NCI-H2029 (cell line): ENCODE measurements at places on chromosomes 11 and 22.

GRCh38 chr11:606245-606644, 9.5 kb downstream of the IRF7 start:
- no peak for DNase-seq

GRCh38 chr22:41943661-41944209, 3.2 kb downstream of the CENPM start:
- DNase-seq, result no peak

DNA sequence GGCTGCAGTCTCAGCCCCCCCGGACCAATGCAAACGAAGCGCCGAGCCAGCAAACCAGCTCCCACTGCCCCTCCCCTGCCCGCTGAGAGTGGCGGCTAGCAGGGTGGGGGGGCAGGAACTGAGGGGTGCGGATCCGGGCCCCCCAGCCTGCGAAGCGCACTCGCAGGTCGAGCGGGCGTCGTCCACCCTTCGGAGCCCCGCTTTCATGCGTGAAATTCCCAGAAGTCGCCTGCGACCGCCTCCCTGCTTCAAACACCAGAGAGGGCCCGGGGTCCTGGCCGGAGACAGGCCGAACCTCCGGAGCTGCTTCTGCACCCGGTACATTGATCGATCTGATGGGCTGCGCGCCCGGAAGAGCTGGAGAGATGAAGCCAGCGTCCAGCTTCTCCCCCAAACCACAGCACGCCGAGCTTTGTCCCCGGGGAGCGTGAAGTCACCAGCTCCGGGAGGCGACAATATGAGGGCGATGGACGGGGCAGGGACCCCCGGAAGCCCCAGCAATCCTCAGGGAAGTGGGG, 646 bp upstream of the PATZ1 start:
- peak; percentile 29 for DNase-seq

DNA sequence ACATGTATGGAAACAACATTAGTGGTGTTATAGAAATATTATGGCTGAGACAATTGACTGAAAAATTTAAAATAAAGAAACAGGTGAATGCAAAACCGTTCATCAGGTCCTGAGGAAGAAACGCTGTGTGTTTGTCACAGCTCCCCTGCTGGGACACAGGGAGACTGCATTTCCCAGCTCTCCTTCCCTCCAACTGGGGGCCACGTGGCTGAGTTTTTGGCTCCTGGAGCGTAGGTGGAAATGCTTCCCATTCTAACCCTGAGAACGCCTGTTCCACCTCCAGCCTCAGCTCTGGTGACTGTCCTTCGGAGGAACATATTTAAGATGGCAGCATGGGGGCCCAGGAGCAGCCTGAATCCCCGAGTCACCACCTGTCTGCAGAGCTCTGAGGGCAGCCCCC, 398.6 kb downstream of the BRD1 start:
- no peak for DNase-seq

DNA sequence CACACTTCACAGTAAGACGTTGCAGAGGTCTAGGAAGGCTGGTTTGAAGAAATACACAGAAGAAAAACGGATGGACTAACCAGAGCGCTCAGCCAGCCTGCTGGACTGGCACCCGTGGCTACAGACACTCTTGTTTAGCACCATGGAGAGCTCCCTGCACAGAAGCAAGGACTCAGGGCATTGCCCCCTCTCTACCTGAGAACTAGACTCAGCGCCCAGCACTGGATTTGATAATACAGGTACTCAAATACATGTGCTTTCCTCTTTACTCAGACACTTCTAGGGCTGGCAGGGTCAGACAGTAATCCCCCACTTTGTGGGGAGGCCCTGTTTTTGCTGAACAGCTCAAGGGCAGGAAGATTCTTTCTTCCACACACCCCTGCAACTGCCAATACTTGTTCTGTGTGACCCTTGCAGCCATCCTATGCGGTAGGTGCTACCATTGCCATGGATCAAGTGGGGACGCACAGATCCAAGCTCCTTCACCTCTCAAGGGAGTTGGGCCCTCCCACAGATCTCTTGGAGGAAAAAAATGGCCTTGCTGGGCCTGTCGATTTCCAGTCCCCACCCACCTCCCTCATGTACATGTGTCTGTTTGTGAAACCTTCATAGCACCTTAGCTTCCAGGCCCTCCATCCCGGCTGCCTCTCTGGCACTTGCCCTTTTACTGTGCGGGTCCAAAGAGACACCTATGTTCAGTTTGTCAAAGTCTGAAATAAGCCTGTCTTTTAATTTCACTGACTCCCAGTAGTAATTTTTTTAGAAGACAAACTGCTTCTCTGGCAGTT, 5.1 kb upstream of the P2RX6 start:
- no peak for DNase-seq

GRCh38 chr11:74437441-74438042, 29.8 kb downstream of the KCNE3 start:
- DNase-seq, result no peak

DNA sequence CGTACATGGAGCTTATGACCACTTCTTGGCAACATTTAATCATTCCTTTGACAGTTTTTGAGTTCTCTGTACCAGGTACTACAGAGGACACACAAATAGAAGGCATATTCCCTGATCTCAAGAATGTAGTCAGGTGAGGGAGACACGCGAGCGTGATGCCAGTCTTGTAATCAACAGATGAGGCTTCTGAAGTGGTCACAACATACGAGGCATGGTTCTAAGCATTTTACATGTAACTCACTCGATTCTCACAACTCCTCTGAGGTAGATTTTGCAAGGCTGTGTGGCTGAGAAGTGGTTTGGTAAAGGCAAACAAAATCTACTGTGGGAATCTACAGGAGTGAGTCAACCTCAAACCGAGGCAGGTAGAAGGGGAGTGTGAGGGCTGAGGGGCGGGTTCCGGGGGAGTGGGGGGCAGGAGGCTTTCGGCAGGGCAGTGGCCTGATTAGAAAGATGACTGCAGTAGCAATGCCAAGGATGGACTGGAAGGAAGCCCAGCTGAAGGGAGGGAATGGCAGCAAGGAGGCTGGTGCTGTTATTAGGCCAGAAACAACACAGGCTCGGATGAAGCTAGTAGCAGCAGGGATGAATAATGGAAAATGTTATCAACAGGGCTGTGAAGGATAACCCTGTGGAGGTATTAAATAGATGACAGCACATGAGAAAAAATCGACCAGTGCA, 63.8 kb downstream of the ST14 start:
- no peak for DNase-seq

- no peak for DNase-seq
These were observed 10.0 kb downstream of the PPM1F start for GRCh38 chr22:21942407-21943343.

DNA sequence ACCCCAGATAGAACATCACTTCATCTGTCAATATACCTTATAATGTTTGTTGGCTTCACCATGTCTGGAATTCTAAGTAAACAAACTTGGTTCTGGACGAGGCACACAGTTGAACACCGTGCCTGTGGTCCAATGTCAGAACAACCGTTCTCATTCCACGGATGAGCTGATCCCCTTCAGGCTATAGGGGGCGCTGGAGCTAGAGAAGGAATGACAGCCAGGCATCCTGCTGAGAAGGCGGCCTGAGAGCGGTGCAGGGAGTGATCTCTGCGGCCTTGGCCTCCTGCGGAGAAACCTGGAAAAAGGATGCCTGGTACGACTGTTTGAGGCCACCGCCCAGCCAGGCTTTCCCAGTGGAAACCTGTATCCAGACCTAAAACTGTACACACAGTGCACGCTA, 48.7 kb downstream of the FDX1 start:
- DNase-seq, result no peak

DNA sequence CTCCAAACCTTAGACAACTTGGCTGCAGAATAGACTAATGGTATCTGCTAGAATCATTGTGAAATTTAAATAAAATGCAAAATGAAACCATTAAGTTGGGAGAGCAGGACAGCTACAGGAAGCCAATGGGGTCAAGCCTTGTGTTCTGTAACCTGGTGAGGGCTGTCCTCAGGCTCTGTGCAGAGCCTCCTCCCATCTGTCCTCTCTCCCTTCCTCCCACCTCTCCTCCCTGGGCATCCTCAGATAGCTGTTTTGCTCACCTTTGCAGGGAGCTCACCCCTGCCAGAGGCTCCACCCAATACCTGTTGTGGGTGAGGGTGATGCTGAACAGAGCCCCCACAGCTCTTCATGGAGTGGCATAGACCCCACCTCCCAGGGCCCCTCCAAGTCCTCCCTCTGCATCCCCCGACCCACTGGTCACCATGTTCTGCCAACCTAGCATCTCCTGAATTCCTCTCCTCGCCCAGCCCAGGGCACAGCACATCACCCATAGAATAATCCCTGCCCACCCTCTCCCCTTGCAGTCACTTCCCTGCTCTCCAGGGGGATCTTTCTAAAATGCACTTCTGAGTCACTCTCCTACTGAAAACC, 100.3 kb downstream of the PDE2A start:
- DNase-seq, result no peak

DNA sequence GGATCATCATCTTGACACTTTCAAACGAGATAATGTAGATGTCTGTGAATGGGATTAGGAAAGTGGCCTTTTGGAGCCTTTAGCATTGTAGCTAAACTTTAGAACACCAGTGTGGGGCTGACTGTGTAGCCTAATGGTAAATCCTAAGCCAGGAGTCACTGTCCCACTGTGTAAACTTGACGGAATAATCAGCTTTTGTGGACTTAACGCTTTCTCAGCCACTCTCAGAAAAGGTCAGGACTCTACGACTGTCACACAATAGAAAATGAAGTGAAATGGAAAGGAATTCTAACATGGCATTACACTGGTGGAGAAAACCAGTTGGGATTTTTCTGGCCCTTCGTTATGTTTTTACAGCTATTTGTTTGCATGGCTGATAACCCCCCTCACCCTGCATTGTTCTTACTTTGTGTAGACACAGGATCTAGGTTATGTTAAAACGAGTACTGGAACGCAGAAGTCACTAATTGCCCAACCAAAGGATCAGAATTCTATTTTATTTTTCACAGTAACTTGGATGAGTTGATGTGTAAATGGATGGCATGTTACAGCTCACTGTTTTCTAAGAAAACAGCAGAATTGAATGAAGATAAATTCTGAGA, 22.0 kb upstream of the GRAMD1B start:
- DNase-seq, result no peak

- DNase-seq, result no peak
These were observed 37.4 kb upstream of the TOLLIP start for GRCh38 chr11:1346669-1347390.

DNA sequence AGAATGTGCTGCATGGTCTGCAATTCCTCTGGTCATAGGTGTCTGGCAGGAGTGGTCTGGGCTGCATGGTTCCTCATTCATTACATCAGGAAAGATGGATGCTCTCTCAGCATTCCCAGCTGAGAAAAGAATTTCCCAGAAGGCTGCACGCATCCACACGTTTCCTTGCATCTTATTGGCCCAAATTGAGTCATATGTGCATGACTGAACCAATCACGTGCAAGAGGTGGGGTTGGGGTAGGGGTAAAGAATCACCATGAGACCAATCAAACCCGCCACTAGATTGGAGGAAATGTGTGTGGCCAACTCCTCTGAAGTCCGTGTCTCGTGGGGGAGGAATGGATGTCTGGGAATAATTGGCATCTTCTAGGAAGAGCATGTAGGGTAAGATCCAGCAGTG, 28.8 kb downstream of the TST start:
- no peak for DNase-seq

DNA sequence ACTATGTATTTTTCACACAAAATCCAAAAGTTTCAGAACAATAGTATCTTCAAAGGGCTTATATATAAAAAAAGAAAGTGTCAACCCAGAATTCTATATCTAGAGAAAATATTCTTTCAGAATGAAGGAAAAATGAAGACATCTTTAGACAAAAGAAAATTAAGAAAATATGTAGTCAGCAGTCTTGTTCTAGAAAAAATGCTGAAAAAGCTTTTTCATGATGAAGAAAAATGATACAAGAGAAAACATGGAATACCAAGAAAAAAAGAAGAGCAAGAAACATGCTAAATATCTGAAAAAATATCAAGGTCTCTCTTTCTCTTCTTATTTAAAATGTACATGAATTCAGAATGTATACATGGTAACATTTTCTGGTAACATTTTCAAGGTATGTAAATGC, 816.8 kb upstream of the FAT3 start:
- DNase-seq, result no peak

- peak; percentile 87 for DNase-seq
These were observed 23.0 kb downstream of the KCNE3 start for GRCh38 chr11:74444173-74444826.

DNA sequence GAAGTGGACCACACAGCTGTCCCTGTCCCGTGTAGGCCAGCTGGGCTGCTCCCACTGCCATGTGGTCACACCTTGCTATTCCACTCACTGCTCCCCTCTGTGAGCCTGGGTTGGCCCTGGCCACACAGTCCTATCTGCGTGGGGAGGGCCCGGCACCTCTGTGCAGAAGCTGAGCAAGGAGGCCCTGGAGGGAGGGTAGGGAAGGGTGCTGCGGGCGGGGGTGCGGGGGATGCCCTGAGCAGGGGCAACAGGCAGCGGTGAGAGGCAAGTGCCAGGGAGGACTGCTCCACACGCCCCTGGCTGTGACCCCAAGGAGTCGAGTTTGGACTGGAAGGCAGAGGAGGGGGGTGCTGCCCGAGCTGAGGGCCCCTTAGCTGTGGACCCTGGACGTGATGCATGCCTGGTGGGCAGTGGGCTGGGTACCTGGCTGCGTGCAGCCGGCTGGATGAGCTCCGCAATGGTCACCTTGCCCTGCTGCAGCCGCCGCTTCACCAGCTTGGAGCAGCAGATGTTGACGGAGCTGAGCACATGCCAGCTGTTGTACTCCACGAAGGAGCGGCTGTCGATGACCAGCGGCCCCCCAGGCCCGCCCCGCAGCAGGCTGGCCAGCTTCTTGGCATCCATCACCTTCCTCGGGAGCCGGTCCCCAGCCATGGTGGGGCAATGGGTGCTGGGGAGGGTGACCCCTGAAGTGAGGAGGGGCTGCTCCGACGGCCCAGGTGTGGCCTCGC, 6.7 kb downstream of the DUSP8 start:
- DNase-seq, result no peak

DNA sequence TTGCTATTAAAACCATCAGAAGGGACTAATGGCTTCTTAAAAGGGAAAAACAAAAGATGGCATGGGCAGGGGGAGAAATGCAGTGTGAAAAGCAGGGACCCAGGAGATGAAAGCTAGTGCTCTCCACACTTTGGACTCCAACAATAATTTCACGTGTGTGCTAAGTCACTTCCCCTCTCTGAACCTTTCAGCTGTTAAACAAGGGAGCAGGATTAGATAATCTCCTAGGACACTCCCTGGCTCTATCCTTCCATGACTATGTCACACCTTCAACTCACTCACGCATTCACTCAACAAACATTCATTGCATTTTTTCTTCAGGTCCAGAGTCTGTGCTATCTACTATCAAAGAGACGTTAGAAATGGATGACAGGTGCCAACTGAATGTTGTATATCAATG, 88.7 kb downstream of the SYN3 start:
- no peak for DNase-seq
